Frontal cortex (tissue), 4 donors: ENCODE measurements at places on chromosomes 12 and 14.

- DNase-seq, result no peak
Observed at GRCh38 chr12:117155278-117156060, 34.8 kb downstream of the FBXO21 start.

- peak; percentile 44 for DNase-seq
Observed at GRCh38 chr12:20369305-20370013, 1.1 kb downstream of the PDE3A start.

GRCh38 chr14:65100922-65101541 lies 1.3 kb downstream of the MAX start:
- no peak for DNase-seq

GRCh38 chr12:96101806-96102205 lies 66.4 kb upstream of the LTA4H start:
- no peak for DNase-seq

GRCh38 chr14:25826105-25826504 lies 771.7 kb downstream of the NOVA1 start:
- no peak for DNase-seq

DNA sequence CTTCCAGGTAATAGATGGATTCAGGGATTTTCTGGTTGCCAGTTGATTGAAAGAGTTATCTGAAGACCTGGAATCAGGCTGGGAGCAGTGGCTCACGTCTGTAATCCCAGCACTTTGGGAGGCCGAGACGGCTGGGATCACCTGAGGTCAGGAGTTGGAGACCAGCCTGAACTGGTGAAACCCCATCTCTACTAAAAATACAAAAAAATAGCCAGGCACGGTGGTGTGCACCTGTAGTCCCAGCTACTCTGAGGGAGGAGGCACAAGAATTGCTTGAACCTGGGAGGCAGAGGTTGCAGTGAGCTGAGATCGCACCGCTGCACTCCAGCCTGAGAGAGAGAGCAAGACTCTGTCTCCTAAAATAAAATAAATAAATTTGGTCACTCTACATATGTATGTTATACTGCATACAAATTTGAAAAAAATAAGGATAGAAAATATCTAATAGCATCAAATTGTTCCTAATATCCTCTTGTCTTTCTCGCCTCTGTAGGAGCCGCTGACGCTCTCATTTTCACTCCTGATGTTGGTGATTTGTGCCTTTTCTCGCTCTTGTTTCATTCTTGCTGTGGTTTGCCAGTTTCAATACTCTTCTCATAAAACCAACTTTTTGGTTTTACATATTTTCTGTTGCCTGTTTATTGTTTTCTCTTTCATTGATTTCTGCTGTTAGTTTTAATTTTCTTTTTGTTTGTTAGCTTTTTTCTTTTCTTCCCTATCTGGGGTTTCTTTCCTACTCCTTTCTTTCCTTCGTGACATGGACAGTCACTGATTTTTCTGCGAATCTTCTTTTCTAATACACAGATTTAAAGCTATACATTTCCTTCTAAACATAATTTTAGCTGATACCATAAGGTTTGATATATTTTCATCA lies 23.8 kb upstream of the PLD4 start:
- no peak for DNase-seq

DNA sequence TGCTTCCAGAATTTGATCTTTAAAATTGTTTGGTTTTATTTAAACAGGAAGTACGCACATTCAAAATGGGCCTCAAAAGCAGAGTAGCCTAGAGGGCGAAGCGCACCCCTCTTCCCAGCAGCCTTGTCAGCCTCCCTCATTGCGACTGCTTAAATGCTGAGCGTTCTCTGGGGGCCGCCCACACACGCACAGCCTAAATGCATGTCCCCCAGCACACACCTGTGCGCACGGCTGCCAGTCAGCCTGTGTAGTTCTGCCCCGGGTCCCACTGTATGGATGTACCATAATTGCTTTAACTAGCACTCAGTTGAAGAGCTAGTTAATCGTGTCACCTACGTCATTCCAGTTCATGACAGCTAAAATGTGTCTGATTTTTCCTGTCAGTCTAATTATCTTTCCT lies 79.3 kb downstream of the TESC start:
- no peak for DNase-seq

DNA sequence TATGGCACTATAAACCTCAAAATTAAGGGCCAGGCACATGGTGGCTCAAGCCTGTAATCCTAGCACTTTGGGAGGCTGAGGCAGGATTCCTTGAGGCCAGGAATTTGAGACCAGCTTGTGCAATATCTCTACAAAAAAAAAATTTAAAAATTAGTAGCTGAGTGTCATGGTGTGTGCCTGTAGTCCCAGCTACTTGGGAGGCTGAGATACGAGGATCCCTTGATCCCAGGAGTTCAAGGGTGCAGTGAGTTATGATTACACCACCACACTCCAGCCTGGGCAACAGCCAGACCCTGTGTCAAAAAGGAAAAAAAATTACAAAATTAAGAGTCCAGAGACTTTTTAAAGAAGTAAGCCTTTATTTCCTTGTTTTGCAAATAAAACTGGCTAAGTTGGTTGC lies 1.8 kb upstream of the GCN1 start:
- no peak for DNase-seq

GRCh38 chr14:44979273-44979672 lies 17.3 kb downstream of the TOGARAM1 start:
- DNase-seq, result no peak

DNA sequence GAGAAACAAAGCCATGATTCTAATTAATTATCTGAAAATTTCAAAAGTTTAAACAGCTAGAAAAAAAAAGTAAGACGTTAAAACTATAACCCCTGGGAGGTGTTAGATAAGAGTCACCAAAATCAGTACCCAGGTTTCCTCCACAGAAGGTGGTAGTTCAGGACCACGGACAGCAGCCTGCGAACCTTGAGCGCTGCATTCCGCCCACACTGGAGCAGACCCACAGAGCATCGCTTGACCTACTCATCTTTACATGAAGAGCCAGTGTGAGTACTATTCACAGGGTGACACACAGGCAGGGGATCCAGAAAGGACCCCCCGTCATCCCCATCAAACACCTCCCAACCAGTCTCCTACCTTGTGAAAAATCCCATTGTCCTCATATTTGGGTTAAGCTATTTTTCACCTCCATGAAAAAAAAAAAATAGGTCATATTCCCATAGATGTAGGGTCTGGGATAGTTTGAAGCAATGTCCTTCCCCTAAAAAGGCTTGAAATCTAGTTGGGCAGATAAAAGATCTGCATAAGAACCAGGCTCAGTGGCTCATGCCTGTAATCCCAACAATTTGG lies 8.8 kb upstream of the CHGA start:
- no peak for DNase-seq

GRCh38 chr12:65157091-65157490 lies 12.3 kb upstream of the LEMD3 start:
- DNase-seq, result no peak

DNA sequence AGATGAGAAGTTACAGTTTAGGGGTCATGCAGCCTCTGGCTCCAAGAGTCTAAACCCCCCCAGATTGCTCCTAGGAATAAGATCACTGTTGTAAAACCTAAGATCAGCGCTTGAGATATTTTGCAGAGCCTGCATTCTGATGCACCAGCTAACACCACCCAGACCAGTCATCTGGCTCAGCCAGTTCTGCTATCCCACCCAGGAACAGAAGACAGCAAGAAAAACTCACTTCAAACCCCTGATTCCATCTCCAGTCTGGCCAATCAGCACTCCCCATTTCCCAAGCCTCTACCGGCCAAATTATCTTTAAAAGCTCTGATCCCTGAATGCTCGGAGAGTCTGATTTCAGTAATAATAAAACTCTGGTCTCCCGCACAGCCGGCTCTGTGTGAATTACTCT lies 158.6 kb downstream of the ZNF664 start:
- DNase-seq, result no peak

GRCh38 chr14:105468621-105469241 lies 5.9 kb upstream of the CRIP2 start:
- DNase-seq, result peak; percentile 53

DNA sequence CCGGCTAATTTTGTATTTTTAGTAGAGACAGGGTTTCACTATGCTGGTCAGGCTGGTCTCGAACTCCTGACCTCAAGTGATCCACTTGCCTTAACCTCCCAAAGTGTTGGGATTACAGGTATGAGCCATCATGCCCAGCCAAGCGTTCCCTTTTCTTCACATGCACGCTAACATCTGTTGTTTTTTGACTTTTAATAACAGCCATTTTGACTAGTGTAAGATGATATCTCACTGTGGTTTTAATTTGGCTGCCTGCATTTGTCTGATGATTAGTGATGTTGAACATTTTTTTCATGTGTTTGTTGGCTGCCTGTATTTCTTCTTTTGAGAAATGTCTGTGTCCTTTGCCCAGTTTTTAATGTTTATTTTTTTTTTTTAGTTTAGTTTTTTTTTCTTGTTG lies 10.2 kb upstream of the YARS2 start:
- no peak for DNase-seq

DNA sequence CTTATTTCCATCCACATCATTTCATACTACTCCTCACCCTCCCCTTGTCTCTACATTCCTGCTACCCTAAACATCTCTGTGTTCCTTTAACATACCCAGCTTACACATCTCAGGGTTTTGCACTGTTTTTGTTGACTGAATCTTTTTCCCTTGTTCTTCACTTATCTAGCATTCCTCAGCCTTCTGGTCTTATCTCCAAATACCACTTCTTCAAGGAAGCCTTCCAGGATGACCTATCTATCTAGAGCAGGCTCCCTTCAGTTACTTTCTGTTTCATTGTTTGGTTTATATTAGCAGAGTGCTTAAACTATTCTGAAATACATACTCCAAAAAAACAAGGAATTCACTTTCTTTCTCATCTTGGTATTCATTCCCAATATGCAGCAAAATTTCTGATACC lies 353.1 kb downstream of the NAV3 start:
- DNase-seq, result no peak

DNA sequence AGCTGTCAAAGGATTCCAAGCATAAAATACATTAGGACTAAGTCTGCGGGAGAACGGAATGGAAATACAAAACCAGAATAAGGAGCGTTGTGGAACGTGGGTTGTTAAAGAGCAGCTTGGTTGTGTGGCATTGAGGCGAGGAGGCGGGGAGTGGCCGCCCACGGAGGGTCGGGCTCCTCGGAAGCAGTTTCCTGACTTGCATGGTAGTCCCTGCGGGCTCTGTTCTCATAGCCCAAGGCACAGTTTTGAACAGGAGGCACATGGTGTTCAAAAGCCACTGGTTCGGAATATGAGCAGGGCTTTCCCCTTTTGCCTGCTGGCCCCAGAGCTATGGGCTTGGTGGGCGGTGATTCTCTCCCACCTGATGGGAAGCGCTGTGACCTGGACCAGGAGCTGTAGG lies 12.2 kb downstream of the DDX51 start:
- DNase-seq, result no peak

GRCh38 chr12:124480469-124481256 lies 86.7 kb downstream of the NCOR2 start:
- peak; percentile 63 for DNase-seq

DNA sequence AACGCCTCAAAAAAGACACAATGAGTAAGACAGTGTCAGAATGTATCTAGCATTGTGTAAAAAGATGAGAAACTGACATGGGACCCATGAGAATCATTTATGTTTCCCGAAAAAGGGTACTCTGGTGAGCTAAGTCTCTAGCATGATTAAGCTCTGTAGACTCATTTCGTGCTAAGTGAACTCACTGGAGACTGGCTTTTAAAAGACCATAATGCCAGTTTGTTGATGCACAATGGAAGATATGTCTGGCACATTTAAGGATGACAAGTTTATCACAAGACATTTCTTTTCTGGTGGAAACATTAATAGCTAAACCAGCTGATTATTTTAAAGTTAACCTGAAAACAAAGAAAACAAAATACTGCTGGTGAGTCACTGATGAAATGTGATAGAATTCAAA lies 233.5 kb downstream of the SLC2A13 start:
- no peak for DNase-seq

DNA sequence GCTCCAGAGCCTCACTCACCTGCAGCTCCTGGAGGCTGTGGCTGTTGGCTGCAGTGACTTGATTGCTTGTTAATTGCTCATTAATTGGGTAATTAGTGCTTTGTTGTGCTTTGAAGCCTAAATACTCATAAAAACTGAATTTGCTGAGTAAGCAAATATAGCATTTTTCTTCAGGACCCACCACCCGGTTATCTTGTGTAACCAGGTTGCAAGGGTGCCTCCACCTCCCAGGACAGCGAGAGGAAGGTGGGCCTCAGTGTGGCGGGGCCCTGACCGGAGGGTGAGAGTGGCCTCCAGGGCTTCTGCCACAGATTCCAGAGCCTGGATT lies 48.7 kb downstream of the FBRSL1 start:
- DNase-seq, result no peak

DNA sequence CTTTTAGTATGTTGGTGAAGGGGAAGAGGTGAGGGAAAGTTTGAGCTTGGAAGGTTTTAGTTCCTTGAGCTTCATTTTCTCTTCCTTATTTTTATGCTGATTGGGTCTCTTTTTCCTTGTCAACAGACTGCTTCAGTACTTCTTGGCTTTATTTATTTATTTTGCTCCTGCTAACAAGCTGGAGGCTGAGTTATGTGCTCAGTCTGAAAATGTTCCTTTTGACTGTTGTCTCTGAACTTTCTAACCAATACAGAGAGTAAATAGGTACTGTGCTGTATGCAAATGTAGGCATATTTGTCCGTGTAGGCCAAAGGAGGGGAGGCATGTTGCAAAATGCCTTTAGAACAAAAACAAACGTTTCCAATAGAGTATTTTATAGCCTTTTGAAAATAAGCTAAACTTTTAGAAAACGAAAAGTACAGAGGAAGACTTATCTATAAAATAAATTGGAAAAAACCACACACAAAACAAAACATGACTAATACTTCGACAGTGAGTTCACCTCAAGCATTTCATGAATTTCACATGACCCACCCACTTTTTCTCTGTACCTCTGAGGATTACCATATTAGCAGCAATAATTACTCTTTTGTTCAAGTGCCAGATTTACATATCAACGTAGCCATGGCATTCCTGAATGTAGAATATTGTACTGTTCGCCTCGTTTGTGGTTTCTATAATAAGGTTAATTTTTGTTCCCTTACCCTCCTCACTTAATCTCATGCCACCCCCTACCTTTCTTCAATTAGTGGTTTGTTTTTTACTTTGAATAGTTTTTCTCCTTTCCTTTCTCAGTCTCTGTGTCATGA lies 4.7 kb upstream of the CREBL2 start:
- DNase-seq, result no peak

DNA sequence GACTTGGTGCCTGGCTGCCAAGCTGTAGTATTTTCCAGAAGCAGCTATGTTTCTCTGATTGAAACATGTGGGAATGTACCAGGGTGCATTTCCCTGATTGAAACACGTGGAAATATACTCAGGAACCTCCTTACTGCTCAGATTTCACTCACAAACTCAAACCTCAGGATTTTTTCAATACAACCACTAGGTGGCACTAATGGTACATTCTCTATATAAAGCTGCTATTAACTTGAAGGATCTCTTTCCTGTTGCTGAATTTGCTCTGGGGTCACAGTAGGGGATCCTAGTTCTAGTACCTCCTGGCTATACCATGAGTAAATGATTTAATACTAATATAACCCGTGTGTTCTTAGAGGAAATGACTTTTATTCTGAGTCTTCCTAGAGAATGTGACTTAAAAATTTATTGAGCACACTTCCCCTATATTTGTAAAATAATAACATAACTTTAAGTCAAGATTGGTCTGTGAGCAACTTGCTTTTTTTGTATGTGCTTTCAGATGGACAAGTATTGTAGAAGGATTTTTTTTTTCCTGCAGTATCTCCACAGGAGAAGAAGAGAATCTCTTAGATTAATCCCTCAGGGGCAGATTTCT lies 173.8 kb upstream of the MIS18BP1 start:
- DNase-seq, result peak; percentile 2

- DNase-seq, result no peak
Observed at GRCh38 chr12:78698747-78699146, 165.8 kb upstream of the SYT1 start.

- DNase-seq, result no peak
Observed at GRCh38 chr12:66199831-66200509, 11.0 kb downstream of the IRAK3 start.
